ENCODE measurements at places on chromosomes 5 and 9. TPM values are rescaled to one million over a fixed set of nuclear protein-coding genes. Genes with fewer than 3 reads are reported as not detected.
A peak's percentile ranks its signal among the peaks of the same experiment; 100 is the strongest.

DNA sequence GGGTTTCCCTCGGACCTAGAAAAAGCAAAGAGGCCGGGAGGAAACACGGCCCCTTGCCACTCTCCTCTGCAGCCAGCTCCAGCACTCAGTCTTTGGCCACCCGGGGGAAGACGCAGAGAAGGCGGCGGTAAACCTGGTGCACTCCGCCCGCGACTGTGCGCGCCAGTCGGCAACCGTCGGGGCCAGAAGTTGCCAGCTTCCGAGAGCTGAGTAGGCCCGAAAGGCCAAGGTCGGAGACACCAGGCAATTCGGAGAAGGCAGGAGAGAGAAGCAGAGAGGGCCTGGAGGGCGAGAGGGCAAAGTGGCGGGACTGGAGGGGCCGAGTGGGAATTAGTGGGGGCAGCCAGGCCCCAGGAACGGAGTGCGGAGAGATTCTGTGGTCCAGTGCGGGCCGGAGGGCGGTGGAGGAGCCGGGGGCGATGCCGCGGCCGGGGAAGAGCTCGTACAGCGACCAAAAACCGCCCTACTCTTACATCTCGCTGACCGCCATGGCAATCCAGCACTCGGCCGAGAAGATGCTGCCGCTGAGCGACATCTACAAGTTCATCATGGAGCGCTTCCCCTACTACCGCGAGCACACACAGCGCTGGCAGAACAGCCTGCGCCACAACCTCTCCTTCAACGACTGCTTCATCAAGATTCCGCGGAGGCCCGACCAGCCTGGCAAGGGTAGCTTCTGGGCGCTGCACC is at the start of gene FOXB2:
Gene FOXB2 (plus strand): TSS at position 420 of the 690 bp plus-strand sequence. CDS start 0 bp downstream, at position 420.
- no peaks in the 10 kb centered on the region for H3K4me1 ChIP-seq
- H3K27me3 ChIP-seq: peaks cover 97% of the 10 kb centered on the region
- H3K4me3 ChIP-seq: no peak within 1 kb of the TSS
- no peak for DNase-seq
- H3K36me3 ChIP-seq: no peaks in the 10 kb centered on the region
- H3K27ac ChIP-seq: no peak within 1 kb of the TSS

The PHYHD1 gene
- 2.2 TPM for total RNA-seq

- no peaks in the 10 kb centered on the region for H3K36me3 ChIP-seq
- DNase-seq: peak; percentile 54
- peak overlapping the region; percentile 83 for H3K27ac ChIP-seq
- no peaks in the 10 kb centered on the region for H3K27me3 ChIP-seq
- H3K4me3 ChIP-seq: peak overlapping the region; percentile 74
- H3K4me1 ChIP-seq: peaks cover 2% of the 10 kb centered on the region
These were observed 850 bp downstream of the RRAGA start for GRCh38 chr9:19049917-19050636.

The HTR1A gene
- not detected for total RNA-seq

GRCh38 chr9:82668689-82669199 is 394.2 kb downstream of the RASEF start:
- no peaks in the 10 kb centered on the region for H3K36me3 ChIP-seq
- no peaks in the 10 kb centered on the region for H3K27me3 ChIP-seq
- DNase-seq: no peak
- no peak overlapping the region for H3K4me3 ChIP-seq

DNA sequence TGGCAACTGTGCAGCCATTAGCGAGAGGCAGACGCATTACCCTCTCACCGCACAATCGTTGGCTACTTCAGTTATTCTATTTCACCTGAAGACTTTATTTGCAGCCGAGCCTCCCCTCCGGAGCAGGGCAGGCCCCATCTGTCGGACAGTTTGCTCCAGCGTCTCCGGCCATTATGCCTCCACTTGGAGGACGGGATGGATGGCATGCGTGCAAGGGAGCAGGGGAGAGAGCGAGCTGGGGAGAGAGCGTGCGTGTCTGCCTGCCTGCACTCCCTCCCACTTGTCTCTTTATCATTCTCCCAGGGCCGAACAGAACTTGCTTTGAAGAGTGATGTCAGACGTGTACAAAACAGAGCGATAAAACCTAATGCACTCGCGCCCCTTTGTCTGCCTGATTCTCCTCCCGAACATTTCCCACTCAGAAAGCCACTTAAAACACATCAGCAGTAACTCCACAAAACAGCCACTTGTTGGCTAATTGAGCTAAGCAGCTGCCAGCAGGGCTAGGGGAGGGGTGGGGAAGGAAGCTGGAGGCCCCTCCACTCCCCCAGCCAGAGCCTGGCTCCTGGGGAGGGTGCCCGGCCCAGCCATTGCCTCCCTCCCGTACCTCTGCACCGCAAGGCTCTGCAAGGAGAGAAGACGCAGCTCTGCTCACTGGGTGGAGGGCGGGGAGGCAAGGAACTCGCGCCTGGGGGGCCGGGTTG is 43.4 kb upstream of the FUBP3 start:
- no peaks in the 10 kb centered on the region for H3K4me1 ChIP-seq
- DNase-seq: peak; percentile 60
- H3K36me3 ChIP-seq: no peaks in the 10 kb centered on the region
- H3K27ac ChIP-seq: no peak overlapping the region
- H3K27me3 ChIP-seq: peaks cover 73% of the 10 kb centered on the region

DNA sequence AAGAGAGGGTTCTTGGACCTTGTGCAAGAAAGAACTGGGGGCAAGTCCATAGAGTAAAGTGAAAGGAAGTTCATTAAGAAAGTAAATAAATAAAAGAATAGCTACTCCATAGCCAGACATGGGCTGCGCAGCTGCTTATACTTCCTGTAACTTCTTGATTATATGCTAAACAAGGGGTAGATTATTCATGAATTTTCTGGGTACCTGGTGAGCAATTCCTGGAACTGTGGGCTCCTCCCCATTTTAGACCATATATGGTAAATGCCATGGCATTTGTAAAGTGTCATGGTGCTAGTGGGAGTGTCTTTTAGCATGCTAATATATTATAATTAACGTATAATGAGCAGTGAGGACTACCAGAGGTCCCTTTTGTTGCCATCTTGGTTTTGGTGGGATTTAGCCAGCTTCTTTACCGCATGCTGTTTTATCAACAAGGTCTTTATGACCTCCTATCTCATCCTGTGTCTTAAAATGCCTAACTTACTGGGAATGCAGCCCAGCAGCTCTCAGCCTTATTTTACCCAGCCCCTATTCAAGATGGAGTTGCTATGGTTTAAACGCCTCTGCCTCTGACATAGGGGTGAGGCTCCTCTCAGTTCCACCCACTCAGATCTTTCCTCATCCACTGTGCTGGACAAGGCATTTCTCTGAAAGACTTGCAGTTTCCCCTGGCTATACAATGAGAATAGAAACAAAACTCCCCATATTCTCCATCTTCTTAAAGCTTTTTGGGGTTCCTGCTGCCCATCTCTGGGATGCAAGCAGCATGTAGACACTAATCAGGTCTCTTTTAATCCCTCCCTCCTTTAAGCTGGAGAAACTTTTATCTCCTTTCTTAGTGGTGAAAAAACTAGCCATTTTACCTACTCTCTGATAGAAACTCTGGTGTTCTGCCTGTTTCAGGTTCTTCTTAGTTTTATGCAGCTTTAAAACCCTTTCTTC is 91.2 kb downstream of the ARRDC3 start:
- DNase-seq: no peak
- no peak overlapping the region for H3K27ac ChIP-seq
- no peak overlapping the region for H3K4me3 ChIP-seq

- H3K4me1 ChIP-seq: peaks cover 2% of the 10 kb centered on the region
- H3K36me3 ChIP-seq: no peaks in the 10 kb centered on the region
- peak; percentile 85 for DNase-seq
These were observed 47.3 kb downstream of the SEC61B start for GRCh38 chr9:99269416-99269815.

DNA sequence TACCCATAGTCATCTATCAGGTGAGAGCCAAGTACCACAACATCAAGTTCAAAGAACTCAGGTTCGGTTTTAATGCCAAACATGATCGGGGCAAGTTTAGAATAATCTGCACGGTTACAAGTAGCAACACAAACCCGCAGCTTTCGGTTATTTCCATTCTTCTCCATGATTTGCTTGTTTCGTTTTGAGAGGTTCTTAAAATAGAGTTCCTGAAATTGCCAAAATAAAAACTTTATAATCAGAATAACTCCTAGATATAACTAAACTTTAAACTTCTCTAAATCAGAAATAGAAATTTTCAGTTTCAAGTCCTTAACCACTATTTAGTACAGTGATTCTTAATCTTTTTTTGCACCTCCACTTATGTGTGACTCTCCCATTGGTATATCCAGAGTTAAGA is 9.1 kb downstream of the GNE start:
- DNase-seq: no peak
- peaks cover 7% of the 10 kb centered on the region for H3K36me3 ChIP-seq
- H3K27ac ChIP-seq: no peak overlapping the region
- H3K4me1 ChIP-seq: no peaks in the 10 kb centered on the region

DNA sequence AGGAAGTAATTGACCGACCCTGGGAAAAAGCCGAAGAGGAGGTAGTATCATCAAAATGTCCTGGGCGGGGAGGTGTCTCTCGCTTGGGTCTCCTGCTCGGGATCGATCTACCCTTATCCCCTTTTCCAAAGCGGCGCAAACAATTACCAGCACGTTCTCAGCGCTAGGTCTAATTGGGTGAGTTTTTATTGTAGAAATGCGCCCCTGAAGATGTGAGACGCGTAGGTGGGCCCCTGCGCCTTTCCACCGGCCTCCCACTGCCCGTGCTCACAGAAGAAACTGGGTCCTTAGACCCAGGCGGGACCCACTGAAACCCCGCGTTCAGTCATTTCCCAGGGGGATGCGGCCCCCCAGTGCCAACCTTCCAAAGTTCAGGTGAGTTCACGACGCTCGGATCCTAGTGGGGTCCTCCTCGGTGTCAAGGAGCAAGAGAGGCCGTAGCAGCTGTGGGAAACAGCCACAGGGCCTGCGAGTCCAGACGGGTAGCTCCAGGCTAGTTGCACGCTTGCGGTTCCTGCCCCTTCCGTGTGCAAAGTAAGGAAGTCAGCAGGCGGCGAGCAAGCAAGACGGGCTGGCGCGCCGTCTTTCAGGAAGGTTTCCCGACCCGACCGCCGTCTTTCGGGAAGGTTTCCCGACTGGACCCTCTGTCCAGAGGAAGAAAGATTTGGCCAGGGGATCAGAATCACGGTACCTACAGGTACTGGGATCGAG is 1.5 kb downstream of the SMIM32 start:
- no peaks in the 10 kb centered on the region for H3K4me1 ChIP-seq
- H3K36me3 ChIP-seq: peaks cover 10% of the 10 kb centered on the region
- peaks cover 53% of the 10 kb centered on the region for H3K27me3 ChIP-seq
- H3K4me3 ChIP-seq: no peak overlapping the region
- no peak overlapping the region for H3K27ac ChIP-seq

DNA sequence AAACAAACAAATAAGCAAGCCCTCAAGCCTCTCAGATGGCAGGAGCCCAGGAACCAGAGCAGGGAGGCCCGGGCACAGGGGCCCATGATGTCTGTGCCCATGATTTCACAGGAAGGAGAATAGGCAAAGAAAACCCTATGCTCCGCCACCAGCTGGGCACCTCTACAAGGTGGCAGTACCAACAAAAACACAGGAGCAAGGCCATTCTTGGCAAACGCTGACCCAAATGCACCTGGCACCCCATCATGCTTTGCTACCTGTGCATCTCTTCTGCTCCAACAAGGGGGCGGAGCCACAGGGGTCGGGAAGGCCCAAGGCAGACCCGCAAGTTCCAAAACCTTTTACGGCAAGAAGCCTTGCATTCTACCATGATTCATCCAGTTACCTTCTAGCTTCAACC is 3.1 kb downstream of the BRD3 start:
- H3K27me3 ChIP-seq: peaks cover 7% of the 10 kb centered on the region
- peaks cover 9% of the 10 kb centered on the region for H3K4me1 ChIP-seq
- no peak for DNase-seq
- H3K27ac ChIP-seq: no peak overlapping the region
- H3K4me3 ChIP-seq: no peak overlapping the region
- no peaks in the 10 kb centered on the region for H3K36me3 ChIP-seq

- H3K27ac ChIP-seq: no peak overlapping the region
- H3K36me3 ChIP-seq: peaks cover 10% of the 10 kb centered on the region
- no peak for DNase-seq
- H3K4me3 ChIP-seq: no peak overlapping the region
These were observed 27.3 kb downstream of the KIF2A start for GRCh38 chr5:62333250-62333794.

The CDX1 gene
- total RNA-seq: 0.18 TPM

DNA sequence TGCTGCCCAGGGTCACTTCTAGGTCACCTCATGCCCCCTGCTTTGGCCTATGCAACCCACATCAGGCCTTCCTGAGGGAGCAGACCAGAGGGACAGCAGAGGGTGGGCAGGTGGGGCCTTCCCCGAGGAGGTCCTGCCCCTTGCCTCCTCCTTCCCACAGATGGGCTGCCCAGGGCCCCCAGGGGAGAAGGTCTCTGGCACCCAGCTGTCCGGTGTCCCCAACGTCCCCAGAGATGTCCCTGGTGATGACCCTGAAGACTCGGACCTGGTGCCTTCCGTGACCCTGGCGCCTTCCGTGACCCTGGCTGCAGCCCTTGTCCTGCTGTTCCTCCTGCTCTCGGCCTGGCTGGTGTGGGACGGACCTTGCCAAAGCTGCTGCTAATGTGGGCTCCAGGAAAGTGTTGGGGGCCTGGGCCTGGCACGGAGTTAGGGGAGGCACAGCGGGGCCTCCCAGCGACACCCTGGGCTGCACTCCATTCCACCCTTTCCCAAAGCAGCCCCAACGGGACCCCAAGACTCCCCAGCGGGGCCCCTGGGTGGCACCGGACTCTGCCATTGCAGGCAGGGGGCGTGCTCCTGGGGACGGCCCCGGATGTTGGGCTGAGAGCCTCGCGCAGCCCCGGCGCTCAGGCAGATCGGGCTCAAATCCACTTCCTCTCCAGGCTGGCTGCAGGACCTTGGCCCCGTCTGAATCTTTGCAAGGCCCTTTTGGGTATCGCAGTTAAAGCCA is 6.8 kb upstream of the SLC2A6 start:
- no peak overlapping the region for H3K27ac ChIP-seq
- no peak for DNase-seq
- no peak overlapping the region for H3K4me3 ChIP-seq
- H3K36me3 ChIP-seq: no peaks in the 10 kb centered on the region
- H3K4me1 ChIP-seq: peaks cover 2% of the 10 kb centered on the region

The POLR1E gene
- 67.5 TPM for total RNA-seq

The ALAD gene
- total RNA-seq: 10.3 TPM

GRCh38 chr9:136273921-136274785 is 28.5 kb upstream of the QSOX2 start:
- no peak overlapping the region for H3K27ac ChIP-seq
- H3K4me3 ChIP-seq: no peak overlapping the region
- DNase-seq: no peak
- peaks cover 51% of the 10 kb centered on the region for H3K27me3 ChIP-seq
- no peaks in the 10 kb centered on the region for H3K4me1 ChIP-seq

DNA sequence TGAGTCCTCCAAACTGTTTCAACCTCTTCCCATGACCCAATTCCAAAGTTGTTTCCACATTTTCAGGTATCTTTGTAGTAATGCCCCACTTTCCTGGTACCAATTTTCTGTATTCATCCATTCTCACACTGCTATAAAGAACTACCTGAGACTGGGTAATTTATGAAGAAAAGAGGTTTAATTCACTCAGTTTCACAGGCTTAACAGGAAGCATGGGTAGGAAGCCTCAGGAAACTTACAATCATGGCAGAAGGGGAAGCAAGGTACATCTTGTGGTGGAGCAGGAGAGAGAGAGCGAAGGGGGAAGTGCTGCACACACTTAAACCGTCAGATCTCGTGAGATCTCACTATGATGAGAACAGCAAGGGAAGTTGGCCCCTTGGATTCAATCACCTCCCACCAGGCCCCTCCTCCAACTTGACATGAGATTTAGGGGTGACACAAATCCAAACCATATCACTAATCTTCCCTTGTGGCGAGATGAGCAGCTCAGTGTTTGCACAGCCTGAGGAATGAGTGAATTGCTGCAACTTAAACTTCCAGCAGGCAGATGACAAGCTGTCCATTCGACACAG is 42.9 kb downstream of the TRIP13 start:
- no peak overlapping the region for H3K4me3 ChIP-seq

Data from IMR-90 (cell line).